ENCODE measurements at places on chromosomes 3 and 15. TPM values are rescaled to one million over a fixed set of nuclear protein-coding genes. Genes with fewer than 3 reads are reported as not detected.

The GOLGA6D gene
- total RNA-seq, result not detected

The TNFSF10 gene
- total RNA-seq, result 8.3 TPM

The FAM81A gene
- total RNA-seq, result 0.12 TPM

The EFCC1 gene
- total RNA-seq, result 0.06 TPM

The GRAMD2A gene
- total RNA-seq, result 0.05 TPM

The ADAMTSL3 gene
- total RNA-seq, result 0.39 TPM

The GP9 gene
- not detected for total RNA-seq

The C3orf62 gene
- 0.75 TPM for total RNA-seq

The SLC28A1 gene
- total RNA-seq, result not detected

The TGM5 gene
- total RNA-seq, result not detected

The AP3B2 gene
- 1.6 TPM for total RNA-seq

The SLC2A2 gene
- total RNA-seq, result not detected

The TMA7 gene
- total RNA-seq, result 375 TPM
